Uterus (tissue), 4 donors: ENCODE measurements at places on chromosomes 3 and 15. TPM values are rescaled to one million over a fixed set of nuclear protein-coding genes. Genes with fewer than 3 reads are reported as not detected.

C3orf85 gene
- not detected for total RNA-seq

DCBLD2 gene
- 29.5 TPM for total RNA-seq

CPEB1 gene
- total RNA-seq: 3.5 TPM

NUDT16 gene
- total RNA-seq: 28.1 TPM

C15orf39 gene
- 4.6 TPM for total RNA-seq

RTP1 gene
- total RNA-seq: not detected

ARGFX gene
- not detected for total RNA-seq

GCNT3 gene
- not detected for total RNA-seq

TRH gene
- not detected for total RNA-seq

PTH1R gene
- total RNA-seq: 24.5 TPM

SERPINI2 gene
- total RNA-seq: not detected

DNA sequence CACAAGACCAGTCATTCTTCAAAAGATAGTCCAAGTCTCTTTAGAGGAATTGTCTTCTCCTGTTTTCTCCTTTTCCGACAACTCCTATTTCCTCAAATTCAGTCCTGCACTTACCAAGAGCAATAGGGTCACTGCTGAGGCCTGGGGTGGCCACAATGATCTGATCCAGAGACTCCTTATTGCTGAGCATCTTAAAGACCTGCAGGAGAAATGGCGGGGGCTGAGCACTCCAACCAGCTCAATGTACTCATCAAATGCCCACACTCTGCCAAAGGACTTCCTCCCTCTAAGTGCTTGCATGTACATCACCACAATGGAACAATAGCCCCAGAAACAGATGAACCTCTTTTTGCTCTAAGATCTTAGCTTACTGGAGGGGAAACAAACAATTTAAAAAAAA lies 9.6 kb downstream of the UBL7 start:
- H3K36me3 ChIP-seq: no peaks in the 10 kb centered on the region
- H3K27me3 ChIP-seq: no peaks in the 10 kb centered on the region
- DNase-seq: no peak

DNA sequence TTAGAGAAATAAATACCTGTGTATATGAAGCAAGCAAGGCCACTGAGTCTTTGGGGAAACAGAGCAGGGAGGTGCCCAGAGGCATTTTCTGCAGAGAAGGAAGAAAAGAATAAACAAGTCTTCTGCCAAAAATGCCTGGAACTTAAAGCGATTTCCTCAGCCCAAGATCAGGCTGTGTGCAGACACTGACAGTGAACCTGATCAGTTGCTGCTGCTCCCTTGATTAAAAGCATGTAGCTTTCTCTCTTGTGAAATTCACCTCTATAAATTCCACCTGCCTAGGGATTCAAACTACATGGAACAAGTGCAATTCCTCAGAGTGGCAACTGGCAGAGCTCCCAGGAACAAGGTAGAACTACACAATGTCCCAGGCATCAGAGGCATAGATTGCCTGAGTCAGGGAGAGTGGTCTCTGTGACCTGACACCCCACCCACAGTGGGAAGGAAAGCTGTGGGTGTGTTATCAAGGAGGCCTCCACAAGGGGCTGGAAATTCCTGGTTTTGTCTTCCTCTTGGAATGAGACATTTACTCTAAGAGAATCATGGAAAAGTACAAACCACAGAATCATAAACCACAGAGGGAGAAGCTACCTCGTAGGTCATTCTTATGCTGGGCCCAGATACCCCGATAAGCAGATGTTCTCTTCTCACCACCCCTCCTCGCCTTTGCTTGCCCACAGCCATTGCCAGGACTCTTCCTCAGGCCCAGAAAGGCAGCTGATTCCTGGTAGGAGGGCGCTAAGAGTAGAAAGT lies 1.8 kb upstream of the ZBTB38 start:
- DNase-seq: peak; percentile 34
- no peak overlapping the region for H3K4me3 ChIP-seq
- peak overlapping the region; percentile 93 for H3K27ac ChIP-seq
- no peaks in the 10 kb centered on the region for H3K27me3 ChIP-seq

- no peak for DNase-seq
- H3K36me3 ChIP-seq: no peaks in the 10 kb centered on the region
- no peak overlapping the region for H3K4me3 ChIP-seq
- H3K27me3 ChIP-seq: no peaks in the 10 kb centered on the region
These were observed 65.4 kb downstream of the TFRC start for GRCh38 chr3:196016485-196016884.

GRCh38 chr15:22980189-22981050 lies at the start of gene CYFIP1:
TSS of gene CYFIP1 (minus strand) at chr15:22980368. CDS start at chr15:22947285, 33,083 bp downstream.
- H3K27me3 ChIP-seq: no peaks in the 10 kb centered on the region
- no peaks in the 10 kb centered on the region for H3K4me1 ChIP-seq
- peak; percentile 88 for DNase-seq
- no peaks in the 10 kb centered on the region for H3K36me3 ChIP-seq
- peak within 1 kb of the TSS; percentile 79 for H3K4me3 ChIP-seq

DNA sequence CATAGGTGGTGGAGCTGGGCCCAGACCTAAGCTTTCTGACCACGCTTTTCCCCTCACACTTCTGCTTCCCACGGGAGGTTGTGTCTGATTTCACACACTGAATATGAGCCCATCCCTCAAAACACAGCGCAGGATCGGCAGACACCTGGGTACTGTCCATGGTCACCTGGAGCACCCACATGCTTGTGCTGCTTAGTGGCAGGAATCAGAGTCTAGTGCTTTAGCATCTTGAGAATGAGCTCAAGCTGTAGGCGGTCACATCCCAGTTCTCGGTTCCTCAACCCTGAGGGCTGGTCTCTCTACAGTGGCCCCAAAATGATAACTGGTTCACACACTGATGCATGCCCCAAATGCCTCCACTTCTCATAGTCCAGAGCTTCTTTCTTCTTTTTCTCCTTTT lies 111.0 kb downstream of the SEMA5B start:
- H3K4me1 ChIP-seq: no peaks in the 10 kb centered on the region
- H3K27me3 ChIP-seq: no peaks in the 10 kb centered on the region
- DNase-seq: no peak
- no peaks in the 10 kb centered on the region for H3K36me3 ChIP-seq

DNA sequence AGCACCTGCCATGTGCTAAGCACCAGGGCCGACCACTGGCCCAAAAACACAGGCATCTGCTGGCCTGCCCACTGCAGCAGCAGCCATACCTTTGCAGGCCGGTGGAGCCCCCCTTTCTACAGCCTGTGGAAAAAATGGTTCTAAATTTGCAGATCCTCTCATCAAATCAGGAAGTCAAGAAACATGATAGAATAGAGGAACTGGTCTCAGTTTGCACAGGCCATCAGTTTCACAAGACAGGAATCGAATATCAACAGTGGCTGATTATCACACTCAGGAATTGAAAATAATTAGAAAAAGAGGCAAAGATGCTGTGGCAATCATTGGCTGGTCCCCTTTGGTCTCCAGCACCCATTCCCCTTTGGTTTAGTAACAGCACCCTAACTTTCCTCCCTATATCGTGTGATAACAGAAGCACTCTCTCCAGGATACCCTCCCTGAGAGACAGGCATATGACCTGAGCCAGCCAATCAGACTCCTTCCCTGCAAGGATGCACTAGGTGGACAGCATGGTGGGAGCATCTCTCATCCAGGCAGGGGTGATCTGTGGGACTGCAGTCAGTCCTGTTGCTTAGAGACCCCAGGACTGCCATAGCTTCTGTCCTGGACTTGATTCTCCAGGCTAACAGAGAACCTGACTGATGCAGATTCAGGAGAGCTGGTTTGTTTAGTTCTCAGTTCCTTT lies 3.5 kb upstream of the PAK6 start:
- H3K4me1 ChIP-seq: no peaks in the 10 kb centered on the region
- H3K27me3 ChIP-seq: no peaks in the 10 kb centered on the region
- H3K4me3 ChIP-seq: no peak overlapping the region
- H3K36me3 ChIP-seq: no peaks in the 10 kb centered on the region
- H3K27ac ChIP-seq: no peak overlapping the region
- no peak for DNase-seq

- no peak overlapping the region for H3K27ac ChIP-seq
- DNase-seq: no peak
- no peaks in the 10 kb centered on the region for H3K27me3 ChIP-seq
- no peaks in the 10 kb centered on the region for H3K36me3 ChIP-seq
- H3K4me3 ChIP-seq: no peak overlapping the region
- no peaks in the 10 kb centered on the region for H3K4me1 ChIP-seq
These were observed 61.3 kb upstream of the CMTM8 start for GRCh38 chr3:32176989-32177701.

DNA sequence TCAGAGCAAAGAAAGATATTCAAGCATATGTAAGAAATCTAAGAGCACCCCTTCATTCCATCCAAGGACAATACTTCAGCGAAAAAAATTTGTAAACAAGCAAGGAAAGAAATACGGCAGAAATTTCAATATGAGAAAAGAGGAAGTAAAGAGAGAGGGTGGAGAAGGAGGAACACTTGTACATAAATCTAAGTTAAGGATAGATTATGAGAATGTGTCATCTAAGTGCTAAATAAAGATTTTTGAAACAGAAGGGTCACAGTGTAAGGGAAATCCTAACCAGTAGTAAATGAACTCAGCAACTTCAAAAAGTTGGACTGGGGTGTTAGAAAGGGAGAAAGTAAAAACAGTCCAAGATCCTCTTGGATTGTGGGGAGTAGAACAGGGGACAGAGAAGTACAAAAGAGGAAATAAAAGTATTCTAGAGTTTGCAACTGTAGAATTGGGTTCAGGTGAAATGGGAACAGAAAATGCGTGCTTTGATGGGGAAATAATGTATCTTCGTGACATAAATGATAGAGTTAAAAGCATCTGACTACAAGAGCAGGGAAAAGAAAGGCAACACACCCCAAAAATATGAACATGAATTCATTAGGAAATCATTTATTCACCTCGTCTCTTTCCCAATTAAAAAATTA lies 68.5 kb upstream of the ATP13A5 start:
- H3K4me1 ChIP-seq: no peaks in the 10 kb centered on the region
- H3K36me3 ChIP-seq: no peaks in the 10 kb centered on the region
- no peaks in the 10 kb centered on the region for H3K27me3 ChIP-seq
- no peak for DNase-seq
- no peak overlapping the region for H3K4me3 ChIP-seq
- no peak overlapping the region for H3K27ac ChIP-seq

GRCh38 chr15:78438619-78439285 lies 736 bp downstream of the IREB2 start:
- no peak for DNase-seq
- no peaks in the 10 kb centered on the region for H3K4me1 ChIP-seq
- H3K27me3 ChIP-seq: no peaks in the 10 kb centered on the region
- peak overlapping the region; percentile 95 for H3K27ac ChIP-seq

DNA sequence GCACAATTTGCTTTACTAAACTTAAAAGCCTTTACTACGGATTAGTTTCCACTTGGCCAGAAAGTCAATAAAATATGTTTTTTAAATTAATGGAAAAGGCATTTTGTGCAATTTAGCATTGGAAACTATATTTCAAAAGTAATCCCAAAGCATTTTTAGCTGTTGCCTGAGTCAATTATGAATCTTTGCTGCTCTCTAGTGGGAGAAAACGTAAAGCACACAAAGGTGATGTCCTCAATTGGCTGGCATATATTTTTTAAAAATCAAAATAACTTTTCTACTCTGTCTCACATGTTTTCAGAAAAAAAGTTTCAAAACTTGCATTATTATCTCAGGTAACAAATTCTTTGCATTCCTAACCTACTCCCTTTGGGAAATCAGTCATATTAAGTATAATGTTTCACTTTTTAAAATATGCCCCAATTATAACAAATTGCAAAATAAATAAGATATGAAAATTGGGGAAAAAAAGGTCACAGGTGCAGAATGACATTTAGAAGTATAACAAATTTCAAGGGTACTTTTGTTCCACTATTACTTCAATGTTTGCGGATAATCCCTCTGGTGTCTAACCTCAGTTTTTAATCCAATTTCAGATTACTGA lies 47.2 kb upstream of the TEX55 start:
- H3K36me3 ChIP-seq: no peaks in the 10 kb centered on the region
- no peaks in the 10 kb centered on the region for H3K27me3 ChIP-seq
- H3K27ac ChIP-seq: no peak overlapping the region
- H3K4me1 ChIP-seq: no peaks in the 10 kb centered on the region
- H3K4me3 ChIP-seq: no peak overlapping the region
- DNase-seq: no peak

DNA sequence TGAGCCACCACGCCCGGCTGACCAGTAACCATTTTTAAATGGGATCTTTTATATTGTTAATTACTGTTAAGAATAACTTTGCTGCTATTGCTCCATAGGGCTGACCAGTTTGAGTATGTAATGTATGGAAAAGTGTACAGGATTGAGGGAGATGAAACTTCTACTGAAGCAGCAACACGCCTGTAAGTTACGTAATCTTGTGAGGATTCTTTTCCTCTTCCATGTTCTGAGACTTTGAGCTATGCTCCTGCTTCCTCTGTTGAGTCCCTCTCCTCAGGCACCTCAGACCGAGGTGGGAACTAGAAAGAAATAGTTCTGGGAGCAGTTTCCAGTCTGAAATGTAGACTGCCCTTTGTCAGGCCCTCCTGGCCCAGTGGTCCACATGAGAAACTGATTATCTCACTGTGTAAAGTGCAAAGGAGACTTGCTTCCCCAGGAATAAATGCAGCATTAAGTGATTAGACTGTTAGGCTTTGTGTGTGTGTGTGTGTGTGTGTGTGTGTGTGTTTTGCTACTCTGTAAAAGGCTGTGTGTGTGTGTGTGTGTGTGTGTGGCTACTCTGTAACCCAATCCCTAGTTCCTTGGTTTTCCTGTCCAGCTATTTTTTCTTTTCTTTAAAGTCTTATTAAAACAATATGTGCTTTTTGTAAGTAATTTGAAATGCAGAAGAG lies 5.2 kb downstream of the POLR2H start:
- no peaks in the 10 kb centered on the region for H3K27me3 ChIP-seq
- H3K4me3 ChIP-seq: no peak overlapping the region
- peaks cover 13% of the 10 kb centered on the region for H3K4me1 ChIP-seq
- H3K36me3 ChIP-seq: no peaks in the 10 kb centered on the region

DNA sequence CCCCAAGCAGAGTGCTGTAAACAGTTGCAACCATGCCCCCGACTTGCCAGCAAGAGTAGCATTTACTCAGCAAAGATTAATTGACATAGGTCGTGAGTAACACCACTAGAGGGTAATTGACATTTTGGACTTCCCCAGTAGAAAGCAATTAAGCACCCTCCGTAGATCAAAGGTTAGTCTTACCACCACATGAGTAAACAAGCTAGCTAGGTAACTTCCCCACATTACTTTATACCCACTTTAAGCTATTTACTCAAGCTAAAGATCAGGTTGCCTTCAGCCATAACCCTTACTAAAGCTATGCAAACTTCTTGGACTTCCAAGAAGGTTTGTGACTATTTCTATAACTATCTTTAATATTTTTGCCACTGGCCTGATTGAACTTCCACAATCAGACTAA lies 1072.7 kb downstream of the OTOL1 start:
- no peak overlapping the region for H3K4me3 ChIP-seq
- H3K27ac ChIP-seq: no peak overlapping the region

GRCh38 chr15:67593562-67593961 lies 51.1 kb downstream of the MAP2K5 start:
- no peak for DNase-seq
- no peaks in the 10 kb centered on the region for H3K4me1 ChIP-seq
- no peak overlapping the region for H3K4me3 ChIP-seq
- no peaks in the 10 kb centered on the region for H3K27me3 ChIP-seq
- H3K27ac ChIP-seq: no peak overlapping the region
- no peaks in the 10 kb centered on the region for H3K36me3 ChIP-seq

GRCh38 chr3:98339031-98339430 lies 14.6 kb upstream of the OR5K4 start:
- H3K4me3 ChIP-seq: no peak overlapping the region
- DNase-seq: no peak
- H3K4me1 ChIP-seq: no peaks in the 10 kb centered on the region
- H3K36me3 ChIP-seq: no peaks in the 10 kb centered on the region
- no peak overlapping the region for H3K27ac ChIP-seq
- H3K27me3 ChIP-seq: no peaks in the 10 kb centered on the region
